Activated CD8-positive, alpha-beta T cell treated with anti-CD3 and anti-CD28 coated beads, Interleukin-2, amount 10 ng/mL, durations not matched to agents 7 days and 5 days (primary cell): ENCODE measurements at places on chromosomes 7 and 10. TPM values are rescaled to one million over a fixed set of nuclear protein-coding genes. Genes with fewer than 3 reads are reported as not detected.

DNA sequence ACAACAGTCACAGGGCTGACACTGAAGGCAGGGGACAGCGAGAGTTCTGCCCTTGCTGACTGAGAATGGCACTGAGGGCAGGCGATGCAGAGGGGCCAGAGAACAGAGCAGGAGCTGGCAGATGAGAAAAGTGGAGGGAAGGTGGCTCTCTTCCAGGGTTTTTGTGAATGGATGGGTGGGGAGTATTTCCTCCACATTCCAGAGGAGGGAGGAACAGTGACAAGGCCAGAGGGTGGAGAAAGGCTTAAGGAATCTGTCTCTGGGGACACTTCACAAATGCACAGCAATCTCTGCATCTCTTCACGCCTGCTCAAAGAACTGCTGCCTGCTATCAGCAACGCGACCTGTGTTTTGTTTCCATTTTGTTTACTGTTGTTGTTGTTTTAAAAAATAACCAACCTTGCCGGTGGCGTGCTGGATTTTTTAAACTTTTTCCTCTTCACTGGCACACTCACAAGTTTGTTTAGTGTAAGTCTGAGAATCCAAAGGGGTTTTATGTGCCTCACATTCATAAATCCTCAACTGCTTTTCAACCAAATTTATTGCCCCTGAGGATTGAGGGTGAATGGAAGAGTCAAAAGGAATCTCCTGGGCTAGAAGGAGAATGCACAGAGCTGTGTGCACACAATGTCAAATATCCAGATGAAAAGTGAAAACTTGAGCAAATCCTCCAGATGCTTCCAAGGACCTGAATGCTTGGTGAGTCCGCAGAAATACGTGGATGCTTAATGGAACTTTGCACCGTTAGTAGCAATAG lies 129.3 kb downstream of the GLI3 start:
- H3K4me1 ChIP-seq, result no peaks in the 10 kb centered on the region
- DNase-seq, result no peak
- H3K27ac ChIP-seq, result no peak overlapping the region
- H3K36me3 ChIP-seq, result no peaks in the 10 kb centered on the region
- no peak overlapping the region for H3K4me3 ChIP-seq

DNA sequence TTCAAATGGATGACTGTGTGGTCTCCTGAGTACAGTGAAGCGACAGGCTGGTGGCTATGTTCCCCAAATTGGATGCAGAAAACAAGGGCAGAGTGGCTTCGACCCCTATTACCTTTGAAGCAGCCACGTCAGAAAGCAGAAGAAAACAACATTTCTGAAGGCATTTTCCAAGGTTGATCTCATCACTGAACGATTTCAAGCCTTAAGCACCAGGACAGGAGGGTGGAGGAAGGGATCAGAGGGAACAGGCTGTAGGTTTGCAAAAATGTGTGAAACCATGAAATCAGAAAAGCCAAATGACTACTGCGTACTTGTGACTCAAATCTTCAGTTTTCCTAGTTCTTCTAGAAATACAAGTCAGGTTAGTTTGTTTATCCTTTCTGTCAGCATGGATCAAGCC lies 181.0 kb upstream of the TMEM106B start:
- H3K27me3 ChIP-seq, result no peaks in the 10 kb centered on the region
- H3K4me3 ChIP-seq, result no peak overlapping the region
- H3K27ac ChIP-seq, result no peak overlapping the region
- no peak for DNase-seq

- H3K27me3 ChIP-seq, result no peaks in the 10 kb centered on the region
- no peaks in the 10 kb centered on the region for H3K36me3 ChIP-seq
- H3K4me3 ChIP-seq, result no peak overlapping the region
- H3K4me1 ChIP-seq, result no peaks in the 10 kb centered on the region
- no peak for DNase-seq
Observed at GRCh38 chr7:20560325-20561180, 54.9 kb upstream of the ABCB5 start.

DNA sequence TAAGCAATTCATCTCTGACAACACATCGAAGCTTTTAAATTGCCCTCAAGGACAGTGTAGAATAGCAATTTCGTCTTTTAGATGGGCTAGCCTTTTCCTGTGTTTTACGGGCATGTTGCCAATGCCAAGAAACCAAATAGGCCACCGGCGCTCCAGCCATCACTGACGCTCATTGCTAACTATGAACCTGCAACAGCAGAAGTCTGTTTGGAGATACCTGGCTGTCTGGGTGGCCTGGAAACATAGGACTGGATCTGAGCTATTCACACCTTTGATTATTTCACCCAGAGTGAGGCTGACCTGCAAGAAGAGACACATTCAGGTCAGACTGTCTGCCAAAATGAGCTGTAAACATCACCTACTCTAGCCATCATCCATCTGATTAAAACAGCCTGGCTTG lies 12.0 kb downstream of the KPNA7 start:
- peaks cover 5% of the 10 kb centered on the region for H3K4me1 ChIP-seq
- H3K36me3 ChIP-seq, result peaks cover 2% of the 10 kb centered on the region
- no peak overlapping the region for H3K27ac ChIP-seq
- no peak overlapping the region for H3K4me3 ChIP-seq
- no peak for DNase-seq

GRCh38 chr10:7887174-7887816 lies 69.0 kb downstream of the TAF3 start:
- H3K36me3 ChIP-seq, result no peaks in the 10 kb centered on the region
- H3K27ac ChIP-seq, result no peak overlapping the region
- H3K4me3 ChIP-seq, result no peak overlapping the region
- peaks cover 3% of the 10 kb centered on the region for H3K4me1 ChIP-seq

Gene CALHM1
- total RNA-seq, result 1.8 TPM

Gene INTS1
- 105 TPM for total RNA-seq

DNA sequence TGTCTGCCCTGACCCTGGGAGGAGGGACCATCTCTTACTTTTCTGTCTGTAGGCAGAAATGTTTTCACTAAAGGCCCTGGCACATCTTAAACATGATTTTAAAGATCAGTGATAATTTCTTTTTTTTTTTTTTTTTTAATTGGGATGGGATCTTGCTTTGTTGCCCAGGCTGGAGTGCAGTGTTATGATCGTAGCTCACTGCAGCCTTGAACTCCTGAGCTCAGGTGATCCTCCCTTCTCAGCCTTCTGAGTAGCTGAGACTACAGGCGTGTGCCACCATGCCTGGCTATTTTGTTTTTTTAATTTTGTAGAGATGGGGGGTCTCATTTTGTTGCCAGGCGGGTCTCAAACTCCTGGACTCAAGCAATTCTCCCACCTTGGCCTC lies 65.3 kb downstream of the RBM20 start:
- H3K4me3 ChIP-seq, result no peak overlapping the region
- H3K36me3 ChIP-seq, result no peaks in the 10 kb centered on the region
- H3K27ac ChIP-seq, result no peak overlapping the region
- no peaks in the 10 kb centered on the region for H3K4me1 ChIP-seq
- DNase-seq, result no peak
- peaks cover 13% of the 10 kb centered on the region for H3K27me3 ChIP-seq

Gene SPDYE2
- not detected for total RNA-seq

DNA sequence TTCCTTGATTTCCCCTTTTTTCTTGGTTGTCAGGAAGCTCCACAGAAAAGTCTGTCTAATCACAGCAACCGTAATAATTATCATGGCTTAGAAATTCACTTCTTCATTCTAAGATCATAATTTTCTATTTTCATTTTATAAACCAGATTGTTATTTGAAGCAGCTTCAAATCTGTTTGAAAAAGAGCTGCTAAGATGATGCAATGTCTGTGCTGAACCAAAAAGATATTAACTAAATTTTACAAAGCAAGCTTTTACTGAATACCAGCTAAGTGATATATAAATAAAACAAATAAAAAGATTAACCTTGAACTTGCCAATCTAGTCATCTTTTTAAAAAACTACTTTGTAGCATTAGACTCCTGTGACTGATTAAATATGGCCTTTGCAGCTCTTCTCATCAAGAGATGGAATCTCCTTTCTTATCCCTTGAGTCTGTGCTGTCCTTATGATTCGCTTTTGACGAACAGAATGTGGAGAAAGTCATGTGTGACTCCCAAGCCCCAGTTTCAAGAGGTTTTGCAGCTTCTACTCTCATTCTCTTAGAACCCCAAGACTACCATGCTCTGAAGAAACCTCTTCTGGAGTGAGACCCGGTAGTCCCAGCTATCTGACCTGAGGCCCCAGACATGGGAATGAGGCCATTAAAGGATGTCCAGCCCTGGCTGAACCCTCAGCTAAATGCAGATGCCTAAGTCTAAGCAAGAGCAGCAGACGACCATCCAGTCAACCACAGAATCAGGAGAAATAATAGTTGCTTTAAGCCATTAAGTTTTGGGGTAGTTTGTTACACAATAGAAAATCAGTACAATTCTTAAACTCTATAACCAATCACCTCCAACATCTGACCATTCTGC lies 14.4 kb downstream of the NAMPT start:
- H3K27ac ChIP-seq, result no peak overlapping the region
- H3K27me3 ChIP-seq, result no peaks in the 10 kb centered on the region
- H3K4me3 ChIP-seq, result no peak overlapping the region
- peaks cover 63% of the 10 kb centered on the region for H3K36me3 ChIP-seq
- H3K4me1 ChIP-seq, result peaks cover 4% of the 10 kb centered on the region

Gene TFPI2
- not detected for total RNA-seq

DNA sequence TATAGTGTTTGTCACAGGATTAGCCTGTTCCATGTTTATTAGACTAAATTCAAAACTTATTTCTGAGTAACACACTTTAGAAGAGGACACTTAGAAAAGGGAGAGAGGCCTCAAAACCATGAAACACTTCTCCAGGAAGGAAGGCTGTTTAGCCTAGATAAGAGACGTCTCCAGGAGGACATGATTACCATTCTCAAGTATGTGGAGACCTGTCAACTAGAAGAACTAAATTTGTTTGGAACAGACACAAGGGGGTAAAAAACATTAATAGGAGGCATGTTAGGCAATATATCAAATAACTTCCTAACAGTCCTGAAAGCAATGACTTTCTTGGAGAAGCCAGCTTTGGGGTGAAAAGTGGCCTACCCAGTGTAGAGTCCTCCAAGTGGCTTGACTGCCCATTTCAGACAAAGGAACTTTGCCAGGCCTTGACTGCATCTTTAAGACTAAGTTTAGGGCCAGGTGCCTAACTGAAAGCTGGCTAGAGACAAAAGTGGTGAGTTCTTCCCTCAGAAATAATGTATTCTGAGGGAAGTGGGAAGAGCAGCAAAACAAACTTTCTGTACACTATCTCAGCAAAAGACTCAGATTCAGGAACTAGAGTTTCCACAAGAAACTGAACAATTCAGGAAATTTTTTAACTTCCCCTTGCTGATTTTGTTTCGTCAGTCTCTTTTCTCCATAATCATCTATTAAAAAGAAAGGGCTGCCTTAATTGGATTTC lies 11.8 kb downstream of the NCOA4 start:
- H3K27me3 ChIP-seq, result no peaks in the 10 kb centered on the region
- no peak overlapping the region for H3K27ac ChIP-seq
- peaks cover 50% of the 10 kb centered on the region for H3K4me1 ChIP-seq
- H3K36me3 ChIP-seq, result peaks cover 35% of the 10 kb centered on the region

GRCh38 chr10:24197263-24197662 lies 11.7 kb upstream of the KIAA1217 start:
- DNase-seq, result no peak
- H3K4me3 ChIP-seq, result no peak overlapping the region
- no peaks in the 10 kb centered on the region for H3K27me3 ChIP-seq
- H3K36me3 ChIP-seq, result no peaks in the 10 kb centered on the region
